ENCODE measurements at places on chromosomes 6 and 20. TPM values are rescaled to one million over a fixed set of nuclear protein-coding genes. Genes with fewer than 3 reads are reported as not detected.
A peak's percentile ranks its signal among the peaks of the same experiment; 100 is the strongest.

GRCh38 chr20:12179692-12180091 lies 262.0 kb downstream of the BTBD3 start:
- no peak for DNase-seq

DNA sequence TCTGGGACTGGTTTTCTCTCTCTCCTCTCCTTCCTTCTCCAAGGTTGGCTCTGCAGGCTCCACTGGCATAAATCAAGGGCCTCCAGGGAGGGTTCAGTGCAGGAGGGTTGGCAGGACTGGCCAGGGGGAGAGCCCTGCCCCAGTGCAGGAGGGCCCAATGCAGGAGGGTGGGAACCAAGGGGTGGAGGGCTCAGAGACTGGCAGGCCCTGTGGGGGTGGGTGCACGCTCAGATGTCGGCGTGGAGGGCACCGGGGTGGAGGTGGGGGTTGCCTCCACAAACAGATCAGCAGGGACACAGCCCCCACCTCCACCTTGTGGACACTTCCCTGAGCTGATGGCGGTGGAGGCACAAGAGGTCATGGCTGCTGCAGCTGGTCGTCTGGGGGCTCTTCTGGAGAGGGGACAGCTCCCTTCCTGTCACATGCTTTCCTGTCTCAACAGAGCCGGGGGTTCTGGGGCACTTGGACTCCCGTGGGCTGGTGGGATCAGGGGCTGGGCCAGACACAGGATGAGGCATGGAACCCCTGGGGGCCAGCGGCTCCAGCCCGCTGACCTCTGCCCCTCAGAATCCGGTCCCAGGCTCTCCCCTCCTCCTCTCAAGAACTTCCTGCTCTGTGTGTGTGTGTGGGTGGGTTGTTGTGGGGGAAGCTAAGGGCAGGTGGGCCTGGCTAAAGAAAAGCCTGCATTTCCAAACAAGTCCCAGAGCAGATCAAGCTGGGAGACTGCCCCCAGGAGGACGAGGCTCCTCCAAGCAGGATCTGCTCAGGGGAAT lies 2.7 kb upstream of the ABHD16B start:
- peak; percentile 44 for DNase-seq

Gene COL11A2
- 0.02 TPM for total RNA-seq

Gene LY6G6F
- not detected for total RNA-seq

Gene PPIL6
- 2.1 TPM for total RNA-seq

DNA sequence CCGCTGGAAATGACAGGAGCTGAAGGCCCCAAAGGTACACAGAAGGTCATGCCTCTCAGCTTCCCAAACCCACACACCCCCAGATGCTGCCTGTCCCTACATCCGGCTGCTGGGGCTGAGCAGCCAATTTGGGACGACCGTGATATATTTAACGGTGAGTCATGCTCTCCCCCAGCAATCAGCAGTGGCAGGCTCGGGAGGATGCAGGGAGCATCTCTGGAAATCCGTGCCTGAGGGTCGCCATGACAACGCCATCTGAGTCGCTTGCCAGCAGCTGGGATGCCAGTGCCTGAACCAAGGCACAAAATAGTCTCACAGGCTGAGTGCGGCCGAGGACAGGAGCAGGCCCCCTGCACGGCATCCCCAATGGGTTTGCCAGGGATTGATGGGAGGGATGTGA lies 57.9 kb downstream of the KCNB1 start:
- peak; percentile 18 for DNase-seq

DNA sequence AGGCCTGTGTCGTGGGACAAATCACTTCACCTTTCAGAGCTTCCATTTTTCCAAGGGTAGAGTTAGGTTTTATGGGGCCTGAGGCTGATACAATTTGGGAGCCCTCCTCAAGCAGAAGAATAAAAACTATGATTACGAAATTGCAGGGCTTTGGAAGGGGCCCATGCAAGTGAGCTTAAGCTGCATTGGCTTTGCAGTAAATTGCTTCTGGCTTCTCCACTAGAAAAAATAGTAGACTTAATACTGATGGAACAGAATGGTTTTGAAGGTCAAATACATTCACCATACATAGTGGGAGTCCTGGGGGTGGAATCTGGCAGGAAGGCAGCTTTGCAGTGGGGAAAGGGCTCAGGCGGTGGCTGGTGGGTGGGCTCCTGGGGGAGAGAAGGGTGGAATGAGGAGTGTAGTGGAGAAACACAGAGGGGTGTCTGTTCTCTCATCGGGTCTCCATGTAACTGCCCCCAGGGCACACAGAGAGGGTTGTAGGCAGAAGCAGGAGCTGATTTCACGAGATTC lies 55.9 kb upstream of the RNF24 start:
- DNase-seq = no peak

- DNase-seq = no peak
Measured at GRCh38 chr6:4506223-4506622, 270.0 kb upstream of the CDYL start.

DNA sequence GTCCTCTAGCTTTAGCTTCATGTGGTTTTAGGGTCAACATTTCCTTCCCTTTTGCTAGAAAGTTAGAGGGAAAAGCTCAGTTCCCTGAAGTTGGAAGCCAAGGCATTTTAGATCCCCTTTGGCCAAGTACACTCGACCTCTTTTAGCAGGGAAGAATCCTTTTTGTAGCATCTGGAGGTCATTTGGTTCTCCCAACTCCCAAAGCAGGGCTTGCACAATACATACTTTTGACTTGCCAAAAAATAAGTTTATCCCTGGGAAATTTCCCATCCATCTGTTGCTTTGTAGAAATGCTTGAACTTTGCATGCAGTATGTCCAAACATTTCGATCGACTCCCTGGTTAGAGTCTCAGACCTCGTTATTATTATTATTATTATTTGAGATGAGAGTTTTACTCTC lies 4.6 kb upstream of the EDEM2 start:
- no peak for DNase-seq

DNA sequence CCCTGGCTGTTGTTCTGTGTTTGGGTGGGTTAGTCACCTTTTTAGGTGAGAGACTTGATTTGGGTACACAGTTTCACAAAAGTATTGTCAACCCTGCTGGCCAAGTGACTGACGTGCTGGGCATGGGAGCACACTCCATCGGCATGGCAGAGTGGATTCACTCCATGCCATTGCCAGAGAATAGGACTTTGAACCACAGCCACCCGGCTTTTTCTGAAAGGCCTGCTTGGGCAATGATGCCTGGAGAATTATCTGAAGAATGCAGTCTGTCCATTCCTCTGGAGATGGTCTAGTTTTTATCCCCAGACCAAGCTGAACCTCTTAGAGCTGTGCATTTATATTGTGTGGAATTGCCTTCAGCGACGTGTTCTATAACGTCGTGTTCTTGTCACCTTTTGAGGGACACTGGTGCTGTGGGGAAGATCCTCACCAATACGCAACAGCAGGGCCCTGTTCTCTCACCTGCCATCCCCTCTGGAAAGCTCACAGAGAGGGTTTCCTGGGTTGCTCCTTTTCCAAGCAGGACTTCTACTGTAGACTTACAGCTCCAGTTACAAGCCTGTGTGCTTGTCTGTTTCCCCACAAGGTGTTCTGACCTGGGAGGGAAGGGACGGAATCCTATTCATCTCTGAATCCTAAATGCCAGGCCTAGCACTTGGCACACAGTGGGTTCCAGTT lies 183.4 kb upstream of the AKAP12 start:
- no peak for DNase-seq

- DNase-seq = no peak
Measured at GRCh38 chr6:21608601-21609000, 15.1 kb downstream of the SOX4 start.

Gene LRRN4
- 0.76 TPM for total RNA-seq

GRCh38 chr6:106048336-106048735 lies 37.8 kb upstream of the PRDM1 start:
- no peak for DNase-seq

Gene PGC
- not detected for total RNA-seq

DNA sequence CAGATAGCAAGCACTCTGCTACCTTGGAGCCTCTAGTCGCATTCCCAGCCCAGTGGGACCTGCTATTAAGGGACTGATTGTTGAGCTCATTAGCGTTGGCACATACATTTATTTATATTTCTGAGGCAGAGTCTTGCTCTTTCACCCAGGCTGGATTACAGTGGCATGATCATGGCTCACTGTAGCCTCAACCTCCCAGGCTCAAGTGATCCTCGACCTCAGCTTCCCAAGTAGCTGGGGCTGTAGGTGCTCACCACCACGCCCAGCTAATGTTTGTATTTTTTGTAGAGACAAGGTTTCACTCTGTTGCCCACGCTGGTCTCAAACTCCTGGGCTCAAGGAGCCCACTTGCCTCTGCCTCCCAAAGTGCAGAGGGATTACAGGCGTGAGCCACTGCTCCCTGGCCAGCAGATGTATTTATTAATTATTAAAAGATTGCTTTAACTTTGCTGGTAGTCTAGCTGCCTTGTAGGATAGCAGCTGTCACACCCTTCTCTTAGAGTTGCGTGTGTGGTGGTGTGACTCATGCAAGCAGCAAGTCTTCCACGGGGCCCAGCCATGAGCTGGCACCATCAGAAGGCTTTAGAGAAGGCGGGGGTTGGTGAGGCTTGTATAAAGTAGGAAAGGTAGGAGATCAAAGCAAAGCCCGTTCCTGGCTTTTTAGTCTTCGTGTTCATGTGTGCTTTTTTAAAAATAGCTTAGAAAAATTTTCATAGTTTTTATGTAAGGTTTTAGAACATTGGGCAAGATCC lies 16.5 kb downstream of the ACTR5 start:
- DNase-seq = peak; percentile 93

Gene MCM8
- 30.4 TPM for total RNA-seq

Gene NFATC2
- 0.25 TPM for total RNA-seq

Measured in M059J (cell line).